Mucosa of gallbladder (tissue), 1 donor: ENCODE measurements at places on chromosomes 3 and 15. TPM values are rescaled to one million over a fixed set of nuclear protein-coding genes. Genes with fewer than 3 reads are reported as not detected.

GRCh38 chr15:93049914-93050578 lies 39.0 kb downstream of the RGMA start:
- no peak for DNase-seq

Gene KIF15
- total RNA-seq = 1.7 TPM

DNA sequence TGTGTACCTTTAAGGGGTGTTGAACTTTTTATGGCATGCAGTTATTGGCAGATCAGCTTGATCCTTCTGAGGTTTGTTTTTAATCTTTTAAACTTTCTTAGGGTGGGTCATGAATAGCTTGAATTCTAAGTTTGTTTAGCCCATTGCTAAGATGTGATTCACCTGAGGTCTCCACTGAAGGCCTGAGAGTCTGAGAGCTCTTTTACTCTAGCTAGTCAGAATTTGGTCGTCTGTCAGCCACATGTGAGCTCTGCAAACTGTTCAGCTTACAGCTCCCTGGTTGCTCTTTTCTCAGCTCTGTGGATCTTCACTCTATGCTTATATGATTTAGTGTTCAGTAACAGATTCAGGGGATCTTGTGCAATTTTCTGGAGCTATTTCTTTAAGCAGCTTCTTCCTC lies 161.3 kb downstream of the ABHD5 start:
- no peak for DNase-seq

- DNase-seq = no peak
Measured at GRCh38 chr3:167110901-167111300, 269.2 kb downstream of the ZBBX start.

DNA sequence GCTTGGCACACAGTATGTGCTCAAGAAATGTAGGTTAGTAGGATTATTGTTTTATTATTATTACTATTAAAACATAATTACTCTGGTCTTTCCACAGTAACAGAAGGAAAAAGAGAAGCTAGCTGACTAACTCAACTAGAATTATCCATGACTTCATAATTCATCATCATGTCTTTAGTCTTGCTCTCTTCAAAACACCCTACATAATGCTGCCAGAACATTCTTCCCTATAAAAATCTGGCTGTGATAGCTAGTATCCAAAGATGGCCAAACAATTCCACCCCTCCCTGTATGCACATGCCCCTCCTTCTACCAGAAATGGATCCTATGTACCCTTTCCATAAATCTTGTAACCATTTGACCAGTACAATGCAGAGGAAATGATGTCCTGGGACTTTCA lies 48.8 kb upstream of the SRGAP3 start:
- DNase-seq = no peak

GRCh38 chr15:27686369-27686768 lies 412.7 kb downstream of the OCA2 start:
- DNase-seq = no peak

Gene CLDN16
- 3.2 TPM for total RNA-seq

- no peak for DNase-seq
Measured at GRCh38 chr15:26882112-26882511, 15.2 kb downstream of the GABRA5 start.

GRCh38 chr3:171192176-171192854 lies 165.8 kb upstream of the SLC2A2 start:
- no peak for DNase-seq

GRCh38 chr3:37762698-37763097 lies 99.0 kb upstream of the CTDSPL start:
- DNase-seq = no peak

GRCh38 chr3:8576841-8577571 lies 67.6 kb downstream of the SSUH2 start:
- DNase-seq = peak; percentile 44

DNA sequence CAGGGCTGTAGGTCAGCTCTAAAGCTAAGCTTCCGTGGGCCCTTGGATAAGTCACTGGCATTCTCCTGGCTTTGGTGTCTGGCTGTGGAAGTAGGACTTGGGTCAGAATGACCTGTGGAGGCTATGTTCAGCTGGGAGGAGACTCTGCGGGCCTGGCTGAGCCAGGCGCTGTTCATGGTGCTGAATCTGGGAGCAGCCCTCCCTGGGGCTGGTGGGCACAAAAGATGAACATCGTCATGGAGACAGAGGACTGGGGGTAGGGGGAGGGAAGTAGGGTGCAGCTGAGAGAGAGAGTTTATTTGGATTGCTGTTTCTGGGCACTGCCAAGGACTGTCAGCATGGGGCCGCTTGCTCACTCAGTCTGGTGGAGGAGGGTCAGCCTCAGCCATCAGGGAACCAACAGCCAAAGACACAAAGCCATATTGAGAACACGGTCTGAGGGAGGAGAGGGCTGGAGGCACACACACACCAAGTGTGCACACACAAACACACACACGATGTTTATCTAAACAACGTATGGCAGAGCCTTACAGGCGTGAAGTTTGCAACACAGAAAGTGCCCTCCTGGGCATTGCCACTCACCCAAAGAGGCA lies 120.7 kb upstream of the LINGO1 start:
- peak; percentile 14 for DNase-seq

Gene SCAMP5
- 57.2 TPM for total RNA-seq

DNA sequence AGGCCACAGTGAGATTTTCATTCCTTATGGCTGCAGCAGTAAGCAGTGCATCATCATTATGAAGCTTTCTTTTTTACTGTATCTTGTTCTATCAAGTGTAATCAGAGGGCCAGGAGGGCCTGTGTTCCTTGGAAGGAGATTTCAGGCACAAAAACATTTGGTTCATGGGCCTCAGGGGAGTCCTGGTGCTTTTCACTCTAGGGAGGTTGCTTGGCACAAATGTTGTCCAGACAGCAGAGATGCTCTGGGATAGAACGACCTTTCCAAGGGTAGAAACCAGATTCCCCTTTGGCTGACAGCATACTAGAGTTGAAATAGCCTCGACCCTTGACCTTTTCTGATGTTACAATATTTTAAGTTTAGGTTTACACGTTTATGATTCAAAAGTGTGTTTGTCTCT lies 95.3 kb upstream of the CLSTN2 start:
- no peak for DNase-seq

DNA sequence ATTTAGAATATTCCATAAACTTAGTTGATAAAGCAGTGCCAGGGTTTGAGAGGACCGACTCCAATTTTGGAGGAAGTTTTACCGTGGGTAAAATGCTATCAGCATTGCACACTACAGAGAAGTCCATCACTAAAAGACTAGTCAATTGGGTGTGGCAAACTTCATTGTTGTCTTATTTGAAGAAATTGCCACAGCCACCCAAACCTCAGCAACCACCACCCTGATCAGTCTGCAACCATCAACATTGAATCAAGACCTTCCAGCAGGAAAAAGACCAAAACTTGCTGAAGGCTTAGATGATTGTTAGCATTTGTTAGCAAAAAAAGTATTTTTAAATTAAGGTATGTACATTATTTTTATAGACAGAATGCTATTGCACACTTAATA lies 60.5 kb downstream of the KLF13 start:
- DNase-seq = no peak

GRCh38 chr15:42704492-42704926 lies 32.4 kb downstream of the CDAN1 start:
- peak; percentile 70 for DNase-seq

DNA sequence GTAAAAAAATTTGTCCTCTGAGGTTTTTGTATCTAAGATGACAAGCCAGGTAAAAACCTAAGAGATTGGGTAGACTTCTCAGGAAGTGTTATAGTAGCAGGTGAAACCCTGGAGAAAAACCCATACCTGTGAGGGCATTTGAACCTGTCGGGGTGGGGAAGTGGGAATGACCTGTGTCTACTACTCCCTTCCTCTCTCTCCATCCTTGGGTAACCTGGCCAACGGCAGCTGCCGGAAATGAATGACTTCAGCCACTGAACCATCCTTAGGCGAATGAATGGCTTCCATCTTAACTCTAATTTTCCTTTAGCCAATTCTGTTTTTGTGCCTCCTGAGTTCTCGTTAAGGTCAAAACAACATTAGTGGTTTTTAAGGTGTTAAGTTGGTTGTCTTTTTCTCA lies 16.8 kb downstream of the GPR15 start:
- DNase-seq = no peak
